ENCODE measurements at places on chromosomes 16 and 17. TPM values are rescaled to one million over a fixed set of nuclear protein-coding genes. Genes with fewer than 3 reads are reported as not detected.

GRCh38 chr17:56593646-56594319 is at the start of gene NOG:
NOG (plus strand) TSS chr17:56593699; CDS start chr17:56594224, 525 bp downstream.
- no peaks in the 10 kb centered on the region for H3K4me1 ChIP-seq
- peak within 1 kb of the TSS; percentile 58 for H3K4me3 ChIP-seq
- H3K27ac ChIP-seq, result peak within 1 kb of the TSS; percentile 42
- peak; percentile 29 for DNase-seq
- no peaks in the 10 kb centered on the region for H3K27me3 ChIP-seq

DNA sequence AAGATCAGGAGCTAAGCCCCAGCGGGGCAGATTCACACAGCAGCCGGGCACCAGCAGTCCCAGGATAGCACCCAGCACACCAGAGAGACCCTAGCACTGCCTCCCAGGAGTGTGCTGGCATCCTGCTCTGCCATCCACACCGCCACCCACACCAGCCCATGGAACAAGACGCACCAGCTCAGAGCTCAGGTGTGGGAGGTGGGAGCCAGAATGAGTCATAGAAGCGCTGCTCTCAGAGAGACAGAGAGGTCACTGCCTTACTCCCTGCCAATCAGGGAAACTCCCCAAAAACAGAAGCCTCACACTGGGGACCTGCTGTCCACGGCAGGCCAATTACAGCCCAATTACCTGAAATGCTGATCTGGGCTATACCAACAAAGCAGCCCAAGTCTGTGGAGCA is 64.9 kb downstream of the CDYL2 start:
- no peaks in the 10 kb centered on the region for H3K36me3 ChIP-seq
- no peak overlapping the region for H3K4me3 ChIP-seq
- H3K27ac ChIP-seq, result no peak overlapping the region
- no peaks in the 10 kb centered on the region for H3K27me3 ChIP-seq
- no peak for DNase-seq

DNA sequence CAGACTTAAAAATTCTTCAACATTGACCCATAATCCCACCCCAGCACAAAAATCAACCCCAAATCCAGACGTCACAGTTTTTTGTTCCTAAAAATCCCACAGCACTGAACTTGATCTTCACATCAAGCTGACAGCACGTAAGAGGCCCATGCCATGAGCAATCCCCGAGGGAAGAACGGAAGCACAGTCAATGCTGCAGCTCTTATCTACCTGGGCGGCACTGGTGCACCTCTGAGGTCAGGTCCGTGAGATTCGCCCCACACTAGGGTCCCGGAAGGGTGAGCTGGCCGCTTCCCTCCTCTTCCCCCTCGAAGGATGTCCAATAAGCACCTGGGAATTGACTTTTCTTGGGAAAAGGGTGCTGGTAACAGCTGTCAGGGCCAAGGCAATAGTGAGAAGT is 11.3 kb upstream of the ITGAE start:
- H3K27ac ChIP-seq, result no peak overlapping the region
- no peak overlapping the region for H3K4me3 ChIP-seq
- DNase-seq, result no peak

- no peaks in the 10 kb centered on the region for H3K4me1 ChIP-seq
- no peak overlapping the region for H3K4me3 ChIP-seq
- no peaks in the 10 kb centered on the region for H3K27me3 ChIP-seq
- no peaks in the 10 kb centered on the region for H3K36me3 ChIP-seq
- H3K27ac ChIP-seq, result no peak overlapping the region
- no peak for DNase-seq
Measured at GRCh38 chr16:868846-869822, 68.6 kb upstream of the GNG13 start.

SLC38A8 gene
- total RNA-seq, result not detected

CPHXL2 gene
- not detected for total RNA-seq
